ENCODE measurements at places on chromosomes 6 and 20.

DNA sequence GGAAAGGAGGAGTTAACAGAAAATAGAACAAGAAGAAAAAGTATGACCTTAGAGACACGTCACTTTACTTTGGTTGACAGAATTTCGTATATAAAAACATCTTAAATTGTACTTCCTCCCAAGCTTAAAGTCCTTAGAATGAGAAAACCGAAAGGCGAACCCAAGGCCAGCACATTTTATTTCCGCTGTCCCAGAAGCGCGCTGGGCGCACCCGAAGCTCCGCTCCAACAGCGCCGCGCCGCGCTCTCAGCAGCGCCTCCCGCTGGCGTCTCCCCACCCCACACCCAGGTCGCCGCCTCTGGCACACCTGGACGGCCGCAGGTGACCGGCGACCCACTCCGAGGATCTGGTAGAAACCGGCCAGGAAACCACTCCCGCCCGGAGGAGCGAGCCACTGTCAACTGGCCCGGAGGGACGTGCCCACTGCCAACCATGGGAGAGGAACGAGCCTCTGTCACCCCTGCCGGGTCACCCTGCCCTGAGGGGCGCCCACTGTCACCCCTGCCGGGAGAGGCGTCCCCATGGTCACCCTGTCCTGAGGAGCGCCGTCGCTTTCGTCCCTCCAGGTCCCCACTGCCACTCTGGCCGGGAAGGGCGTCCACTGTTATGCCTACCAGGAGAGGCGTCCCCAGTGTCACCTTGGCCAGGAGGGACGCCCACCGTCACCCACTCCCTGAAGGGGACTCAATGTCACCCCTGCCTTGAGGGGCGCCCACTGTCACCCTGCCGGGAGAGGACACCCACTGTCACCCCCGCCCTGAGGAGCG is 824 bp downstream of the MPC1 start:
- peak; percentile 88 for DNase-seq

GRCh38 chr6:21265034-21265729 is 328.4 kb upstream of the SOX4 start:
- no peak for DNase-seq

DNA sequence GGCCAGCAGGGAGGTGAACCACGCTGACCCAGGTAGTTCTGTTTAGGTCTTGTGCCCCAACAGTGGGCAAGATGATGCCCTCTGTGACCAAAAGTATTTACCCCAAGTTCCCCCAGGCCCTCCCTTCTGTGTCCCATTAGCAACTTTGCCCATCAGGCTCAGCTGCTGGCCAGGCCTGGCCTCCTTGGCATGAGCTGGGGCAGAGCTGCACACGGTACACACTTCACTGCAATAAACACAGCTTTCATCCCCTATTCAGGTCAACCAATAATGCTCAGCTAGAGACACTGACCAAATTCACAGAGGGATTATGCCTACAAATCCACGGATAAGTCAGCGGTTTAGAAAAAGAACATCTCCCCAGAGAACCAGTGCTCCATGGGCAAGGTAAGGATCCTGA is 103.7 kb downstream of the SLC23A2 start:
- DNase-seq = no peak

DNA sequence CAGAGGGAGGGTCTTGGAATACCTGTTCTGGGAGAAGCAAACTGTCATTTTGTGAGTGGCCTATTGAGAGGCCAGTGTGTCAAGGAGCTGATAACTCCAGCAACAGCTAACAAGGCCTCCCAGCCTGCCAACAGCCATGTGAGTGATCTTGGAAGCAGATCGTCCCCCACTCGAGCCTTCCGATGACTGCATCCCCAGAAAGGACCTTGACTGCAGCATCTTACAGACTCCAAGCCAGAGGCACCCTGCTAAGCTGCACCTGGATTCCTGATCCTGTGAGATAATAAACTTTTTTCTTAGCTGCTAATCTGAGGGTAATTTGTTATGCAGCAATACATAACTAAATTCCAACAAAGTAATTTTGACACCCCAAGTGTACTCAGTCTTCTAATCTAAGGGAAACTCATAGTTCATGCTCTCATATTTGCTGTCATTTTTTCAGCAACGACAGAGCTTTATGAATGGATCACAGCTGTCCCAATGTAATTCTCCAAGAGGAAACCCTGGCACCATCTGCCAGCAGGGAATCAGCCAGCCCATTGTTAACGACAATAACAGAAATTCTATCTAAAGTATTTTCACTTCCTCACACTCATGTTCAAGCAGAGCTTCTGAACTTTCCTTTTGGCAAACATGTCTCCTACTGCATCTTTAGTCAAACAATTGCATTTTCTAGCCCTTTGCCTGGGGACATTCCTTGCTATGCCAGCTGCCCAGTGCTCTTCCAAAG is 470.2 kb upstream of the BTBD3 start:
- DNase-seq = no peak

DNA sequence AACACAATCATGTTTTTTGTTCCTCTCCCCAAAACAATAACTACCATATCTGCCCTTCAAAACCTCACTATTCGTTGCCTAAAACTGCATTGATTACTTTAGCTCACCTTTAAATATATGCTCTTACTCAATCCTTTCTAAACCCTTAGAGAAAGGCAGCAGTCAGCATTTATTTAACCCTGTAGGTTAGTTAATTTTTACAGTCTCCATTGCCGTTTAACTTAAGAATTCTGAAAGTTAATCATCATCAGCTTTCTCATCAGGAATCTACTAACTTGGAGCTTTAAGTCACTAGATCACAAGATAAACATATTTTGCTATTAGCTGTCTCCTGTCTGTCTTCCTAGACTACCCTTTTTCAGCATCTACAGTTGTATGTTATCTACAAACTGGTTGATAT is 991.9 kb downstream of the EPHA7 start:
- no peak for DNase-seq

DNA sequence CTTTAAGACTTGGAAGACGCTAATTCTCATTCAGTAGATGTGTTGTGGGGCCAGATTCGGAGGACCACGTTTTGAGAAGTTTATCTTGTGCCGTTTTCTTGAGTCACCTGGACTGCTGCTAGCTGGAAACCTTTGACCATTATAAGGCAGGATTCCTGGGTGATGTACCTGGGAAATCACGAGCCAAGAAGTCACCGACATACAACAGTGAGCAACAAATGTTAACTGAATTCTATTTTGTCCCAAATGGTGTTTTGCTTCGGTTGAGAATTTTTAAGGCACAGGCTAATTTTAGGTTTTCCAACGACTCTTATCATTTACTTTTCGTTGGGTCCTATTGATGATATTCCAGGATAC is 93.4 kb upstream of the BTN3A2 start:
- DNase-seq = no peak

All from posterior cingulate gyrus (tissue), 11 donors.